Fibroblast of skin of left quadriceps (primary cell): ENCODE measurements at places on chromosomes 16 and 17.

DNA sequence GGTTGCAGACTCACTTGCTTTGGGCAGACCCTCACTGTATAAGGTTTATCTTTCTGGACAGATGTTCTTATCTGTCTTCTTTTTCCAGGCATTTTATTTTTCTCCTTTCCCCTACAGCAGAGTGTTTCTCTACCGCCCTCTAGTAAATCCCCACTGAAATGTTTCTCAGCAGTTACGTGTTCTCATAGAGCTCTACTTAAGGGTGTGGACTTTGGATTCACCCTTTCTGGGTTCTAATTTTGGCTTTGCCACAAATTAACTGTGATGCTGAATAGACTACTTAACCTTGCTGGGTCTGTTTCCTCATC, 2.0 kb downstream of the ADAT1 start:
- no peak for DNase-seq

DNA sequence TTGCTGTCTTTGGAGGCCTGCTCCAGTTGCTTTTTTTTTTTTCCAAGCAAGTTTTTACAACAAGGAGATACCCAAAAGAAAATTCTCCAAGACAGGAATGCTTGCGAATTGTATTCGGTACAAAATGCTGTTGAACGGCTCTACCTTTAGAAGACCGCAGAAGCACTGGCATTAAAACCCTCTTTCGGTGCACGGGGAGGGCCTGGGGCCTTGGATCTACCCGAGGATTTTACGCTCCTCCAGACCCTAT, 1.3 kb upstream of the HELZ start:
- DNase-seq: no peak

DNA sequence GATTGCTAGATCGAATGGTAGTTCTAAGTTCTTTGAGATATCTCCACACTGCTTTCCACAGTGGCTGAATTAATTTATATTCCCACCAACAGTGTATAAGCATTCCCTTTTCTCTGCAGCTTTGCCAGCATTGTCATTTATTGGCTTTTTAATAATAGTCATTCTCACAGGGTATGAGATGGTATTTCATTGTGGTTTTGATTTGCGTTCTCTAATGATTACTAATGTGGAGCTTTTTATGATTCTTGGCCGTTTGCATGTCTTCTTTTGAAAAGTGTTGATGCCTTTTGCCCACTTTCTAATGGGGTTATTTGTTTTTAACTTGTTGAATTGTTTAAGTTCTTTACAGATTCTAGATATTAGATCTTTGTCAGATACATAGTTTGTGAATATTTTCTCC, 36.5 kb upstream of the BCAS3 start:
- DNase-seq: no peak

DNA sequence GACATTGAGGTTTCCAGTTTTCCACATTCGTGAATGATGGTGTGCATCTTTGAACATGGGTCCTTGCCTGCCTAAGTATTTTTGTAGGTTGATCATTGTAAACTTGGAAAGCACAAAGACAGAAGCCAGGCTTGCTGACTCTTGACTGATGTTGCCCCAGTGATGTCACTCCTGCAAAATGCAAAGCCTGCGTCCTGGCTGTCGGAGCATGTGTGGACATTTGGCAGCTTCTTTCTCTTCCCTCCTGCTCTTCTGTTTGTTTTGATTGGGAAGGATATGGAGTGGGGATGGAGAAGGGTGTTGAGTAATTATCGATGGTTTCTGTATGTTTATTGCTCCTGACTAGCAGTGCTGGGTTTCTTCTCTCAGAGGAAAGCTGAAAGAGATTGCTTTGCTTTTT, 3.2 kb downstream of the NDE1 start:
- DNase-seq: peak; percentile 74

GRCh38 chr17:6018788-6019187, 51.4 kb upstream of the WSCD1 start:
- no peak for DNase-seq
